ENCODE measurements at places on chromosomes 6 and 20.

GRCh38 chr6:63066055-63066704, 145.1 kb upstream of the FKBP1C start:
- no peak for DNase-seq

- no peak for DNase-seq
Measured at GRCh38 chr6:35400111-35400510, 52.0 kb upstream of the FANCE start.

DNA sequence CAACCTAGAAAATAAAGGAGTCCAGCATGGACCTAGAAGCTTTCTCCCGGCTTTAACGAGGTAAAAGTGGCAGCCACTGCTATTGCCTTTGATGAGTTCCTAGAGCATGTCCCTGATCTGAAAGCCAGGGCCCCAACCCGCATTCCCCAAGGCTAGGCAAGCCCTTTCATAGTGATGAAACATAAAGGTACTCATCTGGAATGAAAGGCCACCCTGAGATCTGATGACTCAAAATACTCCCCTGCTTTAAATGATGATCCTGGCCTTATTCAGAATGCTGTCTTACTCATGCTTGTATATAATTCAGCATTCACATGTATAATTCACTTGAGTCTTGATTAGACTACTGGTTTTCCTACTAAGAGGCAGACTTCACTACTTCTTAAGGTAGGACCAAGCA, 21.3 kb downstream of the TTPAL start:
- no peak for DNase-seq

- DNase-seq = no peak
Measured at GRCh38 chr20:43404878-43405277, 52.8 kb upstream of the SRSF6 start.

DNA sequence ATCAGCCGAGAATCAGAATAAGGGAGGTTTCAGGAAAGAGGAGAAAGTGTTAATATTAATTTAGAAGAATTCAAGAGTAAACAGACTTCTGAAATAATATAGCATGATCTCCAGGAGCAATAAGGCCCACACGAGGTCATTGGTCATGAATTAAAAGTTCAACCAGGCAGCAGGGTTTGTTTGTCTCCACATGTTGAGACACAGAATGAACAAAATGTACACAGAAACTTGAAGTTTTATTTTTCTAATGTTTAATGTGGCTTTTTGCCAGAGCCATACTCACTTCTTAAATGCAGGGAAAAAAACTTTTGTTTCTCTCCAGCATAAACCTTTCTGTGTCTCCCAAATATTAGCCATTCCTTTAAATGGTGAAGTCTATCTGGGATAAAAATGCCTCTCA, 504.5 kb downstream of the HDGFL1 start:
- no peak for DNase-seq

All from CD4-positive, alpha-beta T cell treated with Interleukin-15 for 1 hour (primary cell).